ENCODE measurements at places on chromosomes 7 and 10.

DNA sequence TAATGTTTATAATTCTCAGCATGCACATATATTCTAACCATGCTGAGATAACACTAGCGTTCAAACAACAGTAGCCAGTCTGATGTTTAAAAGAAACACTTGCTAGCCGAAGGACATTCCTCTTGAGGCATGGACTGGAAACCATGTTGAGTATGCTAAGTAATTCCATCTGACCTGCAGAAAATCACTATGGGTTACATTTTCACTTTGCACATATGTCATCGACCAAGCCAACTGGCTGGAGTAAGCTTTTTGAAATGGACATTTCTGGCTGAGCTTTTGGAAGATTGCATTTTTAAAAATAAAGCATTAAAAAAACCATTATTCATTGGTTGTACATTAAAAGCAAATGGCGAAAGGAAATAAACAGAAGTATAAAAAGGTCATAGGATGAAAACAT is 88.2 kb downstream of the BBS9 start:
- DNase-seq = no peak

GRCh38 chr10:8174762-8175161 is 120.3 kb downstream of the GATA3 start:
- DNase-seq = peak; percentile 57

GRCh38 chr7:131212114-131212513 is 115.6 kb upstream of the MKLN1 start:
- peak; percentile 77 for DNase-seq

- no peak for DNase-seq
Observed at GRCh38 chr7:158508802-158509385, 78.7 kb downstream of the PTPRN2 start.

DNA sequence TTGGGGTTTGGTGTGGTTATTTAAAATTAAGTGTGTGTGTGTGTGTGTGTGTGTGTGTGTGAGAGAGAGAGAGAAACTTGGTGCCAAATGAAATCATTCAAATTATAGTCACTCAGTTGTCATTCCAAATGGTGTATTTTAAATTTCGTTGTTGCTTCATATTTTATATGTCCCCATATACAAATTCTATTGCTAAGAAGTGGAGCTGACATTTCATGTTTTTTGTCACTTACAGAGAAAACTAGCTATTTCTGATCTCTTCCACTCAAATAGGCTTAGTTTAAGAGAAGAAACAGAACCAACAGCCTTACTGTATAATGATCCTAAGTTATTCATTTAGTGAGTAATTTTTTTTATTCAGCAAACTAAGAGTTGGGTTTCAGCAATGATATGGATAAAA is 42.3 kb downstream of the CHRM2 start:
- no peak for DNase-seq

DNA sequence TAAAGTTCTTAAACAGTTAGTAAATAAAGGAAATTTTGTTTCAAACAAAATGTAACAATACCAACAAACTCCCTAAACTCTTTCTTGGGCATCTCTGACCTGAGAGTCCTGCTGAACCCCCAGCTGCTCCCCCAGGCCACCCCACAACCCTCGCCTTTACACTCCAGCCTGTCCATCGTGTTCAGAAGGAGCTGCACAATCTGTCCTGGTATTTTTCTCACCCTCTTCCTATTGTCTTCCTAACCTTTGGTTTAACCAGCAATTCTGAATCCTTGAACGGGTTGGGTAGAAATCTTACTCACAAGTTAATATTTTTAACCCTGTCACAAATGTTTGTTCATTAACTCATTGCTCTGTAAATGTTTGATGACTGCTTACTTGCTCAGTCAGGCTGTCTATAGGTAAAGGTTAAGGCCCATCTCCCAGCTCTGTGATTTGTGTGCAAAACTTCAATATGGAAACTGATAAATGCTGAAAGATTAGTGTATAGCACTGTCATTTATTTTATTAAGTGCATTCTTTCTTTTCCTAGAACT is 16.8 kb downstream of the SFRP4 start:
- DNase-seq = no peak

GRCh38 chr7:80151274-80151665 is 16.6 kb downstream of the GNAI1 start:
- DNase-seq = no peak

DNA sequence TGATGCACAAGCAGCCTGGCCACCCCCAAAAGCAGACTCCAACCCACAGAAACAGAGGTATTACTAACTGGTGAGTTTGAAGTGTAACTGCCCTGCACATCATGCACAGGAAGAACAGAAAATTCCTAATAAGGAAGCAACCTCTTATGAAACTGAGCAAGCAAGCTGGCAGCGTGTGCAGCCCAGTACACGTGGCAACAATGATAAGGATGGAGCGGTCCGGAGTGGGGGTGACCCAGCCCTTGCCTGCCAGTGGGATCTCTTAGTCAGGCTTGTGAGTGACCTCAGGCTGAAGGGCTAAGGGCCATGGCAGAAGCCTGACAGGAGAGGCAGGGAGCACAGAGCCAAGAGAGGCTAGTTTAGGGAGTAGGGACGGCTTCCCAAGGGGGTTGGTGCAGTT is 22.1 kb upstream of the AOAH start:
- no peak for DNase-seq

DNA sequence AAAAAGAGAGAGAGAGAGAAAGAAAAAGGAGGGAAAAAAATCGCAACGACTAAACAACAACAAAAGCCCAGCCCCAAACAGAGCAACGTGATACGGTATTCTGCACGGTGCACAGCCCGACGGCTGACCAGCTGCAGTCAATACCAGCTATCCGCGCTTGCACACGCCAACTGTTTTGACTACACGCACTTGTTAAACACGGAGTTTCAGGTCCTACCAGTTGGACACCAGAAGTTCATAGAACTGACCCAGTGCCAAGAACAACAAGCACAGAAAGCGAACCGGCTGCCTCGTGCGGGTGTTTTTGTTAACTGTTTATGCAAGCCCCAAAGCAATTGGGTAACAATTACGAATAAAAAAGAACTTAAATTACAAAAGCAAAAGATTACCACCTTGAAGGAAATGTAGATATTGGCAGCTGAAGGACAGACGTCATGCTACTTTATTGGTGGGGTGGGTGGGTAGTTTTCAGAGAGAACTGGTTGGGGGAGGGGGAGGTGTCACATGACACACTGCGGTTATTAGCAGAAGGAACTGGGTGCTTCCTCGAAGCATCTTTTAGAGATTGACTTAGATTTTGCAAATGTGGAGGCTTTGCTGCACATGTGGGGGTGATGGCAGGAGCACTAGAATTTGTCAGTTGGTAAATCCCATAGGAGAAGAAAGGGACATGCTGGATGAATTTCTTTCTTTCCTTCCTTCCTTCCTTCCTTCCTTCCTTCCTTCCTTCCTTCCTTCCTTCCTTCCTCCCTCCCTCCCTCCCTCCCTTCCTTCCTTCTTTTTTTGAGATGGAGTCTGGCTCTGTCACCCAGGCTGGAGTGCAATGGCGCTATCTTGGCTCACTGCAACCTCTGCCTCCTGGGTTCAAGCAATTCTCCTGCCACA is 110.6 kb upstream of the EFCAB10 start:
- DNase-seq = no peak

DNA sequence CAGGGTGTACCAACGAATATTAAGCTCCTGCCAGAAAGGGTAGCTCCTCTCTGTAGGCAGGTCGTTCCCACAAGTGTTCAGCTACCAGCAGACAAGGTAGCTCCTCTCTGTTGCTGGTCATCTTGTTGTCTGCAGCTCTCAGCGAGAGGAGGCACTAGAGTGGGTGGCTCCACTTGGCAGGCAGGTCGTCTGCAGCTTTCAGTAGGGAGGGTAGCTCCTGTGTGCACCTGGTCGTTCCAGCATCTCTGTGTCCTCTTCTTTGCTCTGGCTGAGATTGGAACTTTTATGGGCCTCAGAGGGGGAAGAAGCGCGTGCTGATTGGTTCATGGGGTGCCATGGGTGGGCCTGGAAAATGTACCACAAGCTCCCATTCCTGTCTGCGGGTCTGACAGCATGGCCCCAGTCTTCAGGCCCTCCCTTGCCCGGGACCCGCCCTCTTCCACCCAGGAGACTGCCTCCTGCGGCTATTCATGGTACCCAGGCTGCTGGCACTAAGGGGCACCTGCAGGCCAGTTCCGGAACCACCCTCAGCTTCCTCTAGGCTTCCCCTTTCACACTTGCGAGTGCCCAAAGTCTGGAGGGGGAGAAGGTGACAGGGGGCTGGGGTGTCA is 63.9 kb upstream of the CACNA2D1 start:
- peak; percentile 56 for DNase-seq

DNA sequence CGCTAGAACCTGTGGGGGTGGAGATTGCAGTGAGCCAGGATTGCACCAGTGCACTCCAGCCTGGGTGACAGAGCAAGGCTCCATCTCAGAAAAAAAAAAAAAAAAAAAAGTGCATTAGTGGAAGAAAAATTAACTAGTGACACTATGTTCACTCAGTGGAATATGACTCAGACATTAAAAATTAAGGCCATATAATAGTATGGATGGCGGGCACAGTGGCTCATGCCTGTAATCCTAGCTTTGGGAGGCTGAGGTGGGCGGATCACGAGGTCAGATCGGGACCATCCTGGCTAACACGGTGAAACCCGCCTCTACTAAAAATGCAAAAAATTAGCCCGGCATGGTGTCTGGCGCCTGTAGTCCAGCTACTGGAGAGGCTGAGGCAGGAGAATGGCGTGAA is 3.4 kb downstream of the PHYH start:
- no peak for DNase-seq

GRCh38 chr7:30585675-30586074 is 9.0 kb upstream of the GARS1 start:
- DNase-seq = no peak

- DNase-seq = no peak
Observed at GRCh38 chr10:46543466-46544377, 12.7 kb downstream of the GPRIN2 start.

DNA sequence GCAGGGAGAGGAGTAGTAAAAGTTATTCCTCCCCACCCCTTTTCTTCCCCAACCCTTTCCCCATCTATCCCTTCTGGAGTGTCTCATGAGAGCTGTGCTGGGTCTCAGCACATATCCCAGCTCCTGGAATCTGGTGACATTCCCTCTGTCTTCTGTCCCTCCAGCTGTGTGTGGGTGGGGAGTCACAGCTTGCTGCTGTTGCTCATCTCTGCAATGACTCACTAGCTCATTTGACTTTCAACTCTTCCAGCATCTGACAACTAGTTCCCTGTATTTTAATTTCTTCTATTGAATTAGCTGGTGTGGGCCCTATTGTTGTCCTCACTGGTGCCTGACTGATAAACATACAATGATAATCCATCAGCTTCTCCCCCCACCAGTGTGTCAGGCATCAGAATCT is 198.9 kb upstream of the AUTS2 start:
- peak; percentile 67 for DNase-seq

DNA sequence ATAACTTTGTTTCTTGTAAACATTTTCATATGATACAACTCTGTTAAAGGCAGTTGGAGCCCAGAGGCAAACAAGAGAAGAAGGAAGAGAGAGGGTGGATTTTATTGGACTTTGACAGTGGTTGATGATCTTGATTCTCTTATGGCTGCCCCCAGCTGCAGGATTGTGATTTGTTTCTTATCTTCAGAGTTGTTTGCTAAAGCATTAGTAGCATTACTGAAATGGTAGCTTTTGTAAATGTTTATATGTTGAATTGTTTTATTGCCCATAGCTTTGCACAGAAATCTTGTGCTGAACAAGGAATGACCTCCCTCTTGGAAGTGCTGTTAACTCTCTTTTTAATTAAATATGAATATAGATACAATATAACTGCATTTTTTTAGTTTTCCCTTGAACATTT is 309.4 kb downstream of the AUTS2 start:
- no peak for DNase-seq

GRCh38 chr10:127943336-127943910 is 36.5 kb downstream of the PTPRE start:
- DNase-seq = no peak

GRCh38 chr10:23535381-23535780 is 96.5 kb downstream of the OTUD1 start:
- no peak for DNase-seq

DNA sequence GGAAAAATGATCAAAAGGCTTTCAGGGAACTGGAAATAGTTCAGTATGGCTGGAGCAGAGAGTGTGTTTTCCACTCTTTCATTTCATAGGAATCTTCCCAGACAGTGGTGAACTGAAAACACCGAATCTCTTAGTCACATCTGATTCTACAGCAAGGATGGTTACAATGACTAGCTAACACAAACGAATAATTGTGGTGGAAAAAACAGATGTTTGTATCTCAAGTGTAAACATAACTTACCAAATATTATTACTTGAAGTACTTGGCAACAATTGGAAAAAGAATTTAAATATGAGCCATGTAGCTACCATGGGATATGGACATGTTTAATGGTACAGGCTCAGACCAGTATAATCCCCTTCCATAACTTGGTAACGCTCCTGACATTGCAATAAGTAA is 21.1 kb upstream of the BPGM start:
- no peak for DNase-seq

- no peak for DNase-seq
Observed at GRCh38 chr10:70779088-70779487, 6.1 kb downstream of the TBATA start.

GRCh38 chr7:1758028-1758858 is 88.2 kb downstream of the ELFN1 start:
- peak; percentile 87 for DNase-seq

GRCh38 chr10:70886921-70887665 is 1.3 kb downstream of the PCBD1 start:
- DNase-seq = no peak

GRCh38 chr10:132037676-132037975 is 28.1 kb upstream of the JAKMIP3 start:
- peak; percentile 92 for DNase-seq

- DNase-seq = no peak
Observed at GRCh38 chr10:21265622-21266021, 259.9 kb downstream of the SKIDA1 start.

Data from H7 (cell line).